Activated naive CD8-positive, alpha-beta T cell treated with anti-CD3 and anti-CD28 coated beads for 36 hours (primary cell): ENCODE measurements at places on chromosomes 13 and 19. TPM values are rescaled to one million over a fixed set of nuclear protein-coding genes. Genes with fewer than 3 reads are reported as not detected.

DNA sequence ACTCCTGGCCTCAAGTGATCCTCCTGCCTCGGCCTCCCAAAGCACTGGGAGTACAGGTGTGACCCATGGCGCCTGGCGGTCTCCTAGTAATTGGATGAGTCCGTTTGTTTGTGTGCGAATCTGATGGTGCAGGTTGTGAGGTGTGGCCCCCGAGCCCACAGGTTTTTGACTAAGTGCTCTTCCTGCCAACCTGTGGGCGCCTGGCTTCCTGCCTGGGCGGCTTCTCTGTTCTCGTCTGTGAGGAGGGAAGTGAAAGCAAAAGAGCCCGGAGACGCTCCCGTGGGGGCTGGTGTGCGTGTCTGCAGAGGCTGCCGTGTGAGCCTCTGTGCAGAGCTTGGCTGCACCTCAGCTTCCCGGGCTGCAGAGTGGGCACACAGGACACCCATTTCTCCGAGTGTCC is 10.0 kb downstream of the ARHGAP45 start:
- DNase-seq = peak; percentile 95

GRCh38 chr13:43697323-43697722 is 89.4 kb downstream of the ENOX1 start:
- no peak for DNase-seq

GRCh38 chr13:79805317-79805716 is 324.4 kb downstream of the NDFIP2 start:
- DNase-seq = no peak

- DNase-seq = peak; percentile 67
These were observed 39.3 kb downstream of the EFNA2 start for GRCh38 chr19:1324806-1325567.

DNA sequence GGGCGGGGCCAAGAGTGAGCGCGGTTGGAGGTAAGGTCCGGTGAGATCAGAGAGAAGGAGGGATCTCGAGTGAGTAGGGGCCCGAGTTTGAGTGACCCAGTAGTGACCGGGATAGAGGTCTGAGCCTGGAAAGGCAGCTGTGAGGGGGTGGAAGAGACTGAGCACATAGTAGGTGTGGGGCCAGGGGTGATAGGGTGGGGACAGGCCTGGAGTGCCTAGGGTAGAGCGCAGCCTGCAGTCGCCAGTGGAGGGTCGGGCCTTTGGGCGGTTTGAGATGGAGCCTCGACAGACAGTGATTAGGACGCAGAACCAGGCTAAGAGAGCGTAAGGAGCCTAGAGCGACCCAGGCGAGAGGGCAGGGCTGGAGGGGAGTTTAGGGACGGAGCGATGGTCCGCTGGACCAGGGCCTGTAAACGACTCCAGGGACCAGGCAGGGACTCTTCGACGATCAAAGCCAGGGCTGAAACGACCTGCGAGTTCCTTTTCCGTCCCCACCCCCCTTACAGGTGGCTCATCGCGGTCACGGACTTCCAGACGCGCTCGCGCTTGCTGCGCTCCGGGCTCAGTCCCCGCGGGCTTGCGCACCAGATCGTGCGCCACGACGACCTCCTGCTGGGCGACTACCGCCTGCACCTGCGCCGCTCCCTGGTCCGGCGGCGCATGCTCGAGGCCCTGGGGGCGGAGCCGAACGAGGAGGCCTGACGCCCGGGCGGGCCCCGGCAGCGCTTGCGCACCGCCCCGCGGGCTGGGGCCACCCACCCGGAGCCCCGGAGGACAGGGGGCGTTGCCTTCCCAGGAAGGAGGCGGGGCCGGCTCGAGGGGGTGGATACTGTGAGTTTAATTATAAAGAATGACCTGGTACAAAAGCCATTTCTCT is 9.4 kb downstream of the C19orf81 start:
- peak; percentile 92 for DNase-seq

CEACAM5 gene
- not detected for total RNA-seq

- no peak for DNase-seq
These were observed 238.3 kb upstream of the MAB21L1 start for GRCh38 chr13:35714588-35715377.

C19orf18 gene
- total RNA-seq = not detected

ZNF578 gene
- total RNA-seq = 0.93 TPM

GRCh38 chr19:10226021-10226375 is 5.1 kb downstream of the S1PR2 start:
- DNase-seq = no peak
